ENCODE measurements at places on chromosomes 3 and 15. TPM values are rescaled to one million over a fixed set of nuclear protein-coding genes. Genes with fewer than 3 reads are reported as not detected.

Gene SLC12A1
- not detected for total RNA-seq

Gene RAB6B
- 4.2 TPM for total RNA-seq

Gene CD200R1L
- total RNA-seq, result not detected

Gene DNASE1L3
- 0.07 TPM for total RNA-seq

Gene MED12L
- 1.0 TPM for total RNA-seq

Gene LDHAL6B
- total RNA-seq, result not detected

Gene CATSPER2
- 2.0 TPM for total RNA-seq

Gene SEMA3G
- total RNA-seq, result 0.13 TPM

Gene IL5RA
- total RNA-seq, result not detected

Gene GOLGA8Q
- total RNA-seq, result 1.1 TPM

Gene CFAP100
- total RNA-seq, result not detected

Gene EOMES
- not detected for total RNA-seq

Gene CLDN1
- 4.1 TPM for total RNA-seq

Gene NME9
- total RNA-seq, result not detected

Gene ROBO2
- total RNA-seq, result 0.43 TPM

Gene PPARG
- 25.3 TPM for total RNA-seq

Gene FAM227B
- total RNA-seq, result 4.3 TPM

Gene MYH15
- total RNA-seq, result 2.3 TPM

Gene TEX9
- total RNA-seq, result 5.7 TPM

Gene GCSAM
- total RNA-seq, result not detected

Gene SAMD7
- not detected for total RNA-seq

Gene CCR9
- not detected for total RNA-seq

Gene LINGO1
- total RNA-seq, result 0.33 TPM

Gene XCR1
- total RNA-seq, result not detected

Gene DUOXA2
- not detected for total RNA-seq

Gene SENP7
- 7.6 TPM for total RNA-seq

Gene CHRNA5
- total RNA-seq, result 0.78 TPM

Gene GPR87
- not detected for total RNA-seq

Gene NTRK3
- total RNA-seq, result 1.5 TPM

Gene LRRC31
- total RNA-seq, result not detected

Gene EXD1
- total RNA-seq, result not detected

Gene MUC20
- total RNA-seq, result 0.20 TPM

Gene ERC2
- 0.10 TPM for total RNA-seq

Gene SLC6A1
- total RNA-seq, result 0.10 TPM

Gene KLHL6
- total RNA-seq, result under 0.01 TPM

Gene MUC4
- not detected for total RNA-seq

Gene AMIGO3
- total RNA-seq, result not detected

Gene CPEB1
- 14.1 TPM for total RNA-seq

Gene GOLGA8J
- total RNA-seq, result not detected

Gene MYRIP
- 0.85 TPM for total RNA-seq

Gene ZNF860
- 0.46 TPM for total RNA-seq

Gene SNURF
- 40.3 TPM for total RNA-seq

Gene SLC28A2
- not detected for total RNA-seq

All from smooth muscle cell of the pulmonary artery (primary cell).